Activated CD4-positive, alpha-beta T cell treated with anti-CD3 and anti-CD28 coated beads, Interleukin-2, amount 10 ng/mL, durations not matched to agents 7 days and 5 days (primary cell): ENCODE measurements at places on chromosomes 1 and 21. TPM values are rescaled to one million over a fixed set of nuclear protein-coding genes. Genes with fewer than 3 reads are reported as not detected.
A peak's percentile ranks its signal among the peaks of the same experiment; 100 is the strongest.

DNA sequence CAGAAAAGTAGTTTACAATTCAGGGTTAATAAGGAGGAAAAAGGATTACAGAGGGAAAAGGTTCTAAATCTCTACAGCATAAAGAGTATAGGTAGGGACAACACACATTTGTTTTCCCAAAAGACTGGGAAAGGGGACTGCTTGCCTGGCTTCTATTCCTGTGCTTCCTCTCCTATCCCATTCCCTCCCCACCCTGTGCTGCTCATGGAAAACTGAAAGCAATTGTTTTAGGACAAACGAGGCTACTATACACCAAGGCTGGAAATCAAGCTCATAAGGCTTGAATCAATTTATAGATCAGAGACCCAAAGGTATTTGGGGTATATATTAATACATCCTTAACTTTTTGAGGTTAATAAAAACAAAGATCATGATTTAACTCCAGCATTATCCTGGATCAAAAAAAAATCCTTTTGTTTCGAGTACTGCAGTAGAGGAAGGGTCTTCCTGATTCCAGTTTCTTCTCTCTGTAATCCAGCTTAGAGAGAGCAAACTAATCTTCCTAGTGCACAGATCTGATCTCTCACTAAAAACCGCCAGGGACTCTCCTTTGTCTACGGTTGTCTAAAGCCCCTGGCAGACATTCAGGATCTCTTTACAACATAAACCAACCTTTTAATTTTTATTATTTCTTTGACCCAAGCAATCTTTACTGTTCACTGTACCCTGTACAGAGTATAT lies 37.4 kb upstream of the A3GALT2 start:
- DNase-seq = no peak

DNA sequence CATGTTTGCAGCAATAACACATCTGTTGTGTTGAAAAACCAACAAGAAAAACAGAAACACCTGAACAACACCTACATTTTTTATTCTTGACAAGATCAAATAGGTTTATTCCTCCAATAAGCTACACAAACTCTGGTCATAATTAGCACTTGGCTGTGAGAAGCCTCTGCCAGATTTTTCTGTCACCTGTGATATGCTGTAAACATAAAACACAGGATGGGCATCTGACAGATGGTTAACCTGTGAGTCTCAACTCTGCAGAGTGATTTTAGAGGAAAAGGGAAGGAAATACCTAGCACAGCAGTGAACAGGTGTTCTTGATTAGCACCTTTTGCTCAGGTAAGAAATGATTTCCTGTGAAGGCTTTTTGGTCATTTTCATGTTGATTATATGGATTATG lies 175.4 kb upstream of the COA6 start:
- no peak for DNase-seq

DNA sequence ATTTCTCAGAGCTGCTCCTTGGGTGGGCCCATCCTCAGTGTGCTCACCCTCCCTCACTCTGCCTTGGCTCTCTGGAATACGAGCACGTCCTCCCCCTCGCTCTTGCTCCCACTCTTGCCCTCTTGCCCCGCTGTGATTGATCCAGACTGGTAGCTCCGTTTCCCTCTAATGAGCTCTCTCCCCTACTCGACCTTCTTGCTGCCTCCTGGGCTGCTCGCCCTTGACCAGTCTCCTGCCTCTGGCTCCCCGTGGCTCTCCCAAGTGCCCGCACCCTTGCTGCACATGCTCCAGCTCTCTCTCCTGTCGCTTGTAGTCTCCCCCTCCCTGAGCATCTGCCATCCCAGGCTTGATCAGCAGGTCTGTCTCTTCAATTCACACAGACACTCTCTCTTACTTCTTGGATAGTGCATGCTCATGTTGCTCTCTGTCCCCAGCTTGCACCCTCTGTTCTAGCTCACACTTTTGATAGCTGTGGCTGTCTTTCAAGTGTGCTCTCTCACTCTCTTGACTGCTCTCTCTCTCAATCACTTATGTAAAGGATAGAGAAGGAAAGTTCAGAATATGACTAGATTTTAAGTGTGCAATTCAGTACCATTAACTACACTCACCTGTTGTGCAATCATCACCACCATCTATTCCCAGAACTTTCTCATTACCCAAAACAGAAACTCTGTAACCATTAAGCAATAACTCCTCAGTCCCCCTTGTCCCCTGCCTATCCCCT lies 51.1 kb downstream of the PHC2 start:
- DNase-seq = no peak

- DNase-seq = no peak
Measured at GRCh38 chr1:1432951-1433803, 2.3 kb upstream of the VWA1 start.

- DNase-seq = no peak
Measured at GRCh38 chr1:210757677-210758076, 376.3 kb downstream of the KCNH1 start.

- no peak for DNase-seq
Measured at GRCh38 chr1:154155251-154155650, 378 bp upstream of the NUP210L start.

GRCh38 chr1:164337885-164338284 lies 221.1 kb upstream of the PBX1 start:
- DNase-seq = no peak

- peak; percentile 77 for DNase-seq
Measured at GRCh38 chr1:221712198-221712684, 29.6 kb downstream of the DUSP10 start.

MYOG gene
- total RNA-seq = not detected

LCE6A gene
- not detected for total RNA-seq

MPL gene
- not detected for total RNA-seq

B3GALT2 gene
- 1.3 TPM for total RNA-seq

OR2L8 gene
- total RNA-seq = 0.29 TPM

RIPPLY3 gene
- not detected for total RNA-seq
